Fibroblast of lung (primary cell): ENCODE measurements at places on chromosomes 2 and 18. TPM values are rescaled to one million over a fixed set of nuclear protein-coding genes. Genes with fewer than 3 reads are reported as not detected.

Gene CDH19
- not detected in 2 replicates for total RNA-seq

Gene CXCR2
- total RNA-seq: not detected in 2 replicates

DNA sequence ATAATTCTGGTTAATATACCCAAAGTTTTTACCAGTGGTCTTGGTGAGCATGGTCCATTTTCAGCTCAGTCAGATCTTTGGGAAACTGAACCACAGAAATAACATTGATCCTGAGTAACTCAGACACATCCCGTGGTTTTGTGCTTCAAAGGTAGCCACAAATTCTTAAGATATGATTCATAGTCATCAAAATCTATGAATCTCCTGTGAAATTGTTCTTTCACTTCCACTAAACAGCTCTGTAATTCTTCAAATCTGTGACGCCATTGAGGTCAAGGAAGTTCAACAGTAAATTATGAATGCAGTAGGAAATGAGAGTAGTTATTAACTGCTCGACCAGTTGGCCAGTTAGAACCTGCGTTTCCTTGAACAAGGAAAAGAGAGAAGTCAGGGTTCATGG is 147.3 kb downstream of the IRS1 start:
- no peak overlapping the region for H3K4me3 ChIP-seq
- H3K36me3 ChIP-seq: no peaks in the 10 kb centered on the region
- DNase-seq: peak; percentile 95

GRCh38 chr2:229340086-229340760 is 69.1 kb upstream of the PID1 start:
- no peak overlapping the region for H3K4me3 ChIP-seq
- H3K27me3 ChIP-seq: no peaks in the 10 kb centered on the region
- peak overlapping the region; percentile 39 for H3K27ac ChIP-seq

DNA sequence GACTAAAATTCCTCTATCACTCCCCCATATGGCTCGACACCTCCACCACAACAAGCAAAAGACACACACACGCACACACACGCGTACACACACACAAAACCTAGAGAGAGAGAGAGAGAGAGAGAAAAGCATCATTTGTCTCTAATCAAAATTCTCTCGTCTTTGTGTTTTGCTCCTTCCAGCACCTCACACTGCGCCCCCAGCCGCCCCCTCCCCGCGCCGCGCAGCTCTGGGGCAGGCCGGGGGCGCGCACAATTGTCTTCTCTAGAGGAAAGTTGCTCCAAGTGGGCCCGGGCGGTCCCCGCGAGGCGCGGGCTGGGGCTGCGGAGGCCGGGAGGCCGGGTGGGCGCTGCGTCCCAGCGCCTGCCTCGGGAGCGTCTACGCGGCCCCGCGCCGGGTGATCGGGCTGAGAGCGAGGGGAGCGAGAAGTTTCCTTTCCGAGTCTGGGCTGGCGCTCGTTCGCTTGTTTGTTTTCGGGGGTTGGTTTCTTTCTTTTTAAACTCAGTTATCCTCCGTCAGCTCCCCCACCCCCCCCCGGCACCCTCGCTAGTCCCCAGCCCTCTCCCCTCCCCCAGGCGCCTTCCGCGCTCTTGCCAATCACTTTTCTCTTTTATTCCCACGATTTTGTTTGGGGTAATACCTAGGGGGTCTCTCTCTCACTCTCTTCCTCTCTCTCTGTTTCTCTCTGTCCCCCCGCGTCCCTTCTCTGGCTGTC is 4.1 kb downstream of the ZEB2 start:
- DNase-seq: peak; percentile 75
- H3K36me3 ChIP-seq: no peaks in the 10 kb centered on the region
- H3K4me1 ChIP-seq: peaks cover 16% of the 10 kb centered on the region
- peak overlapping the region; percentile 96 for H3K27ac ChIP-seq
- H3K27me3 ChIP-seq: no peaks in the 10 kb centered on the region
- peak overlapping the region; percentile 79 for H3K4me3 ChIP-seq

GRCh38 chr2:43461453-43462073 is 134.3 kb downstream of the THADA start:
- DNase-seq: no peak
- peaks cover 12% of the 10 kb centered on the region for H3K4me1 ChIP-seq
- H3K36me3 ChIP-seq: no peaks in the 10 kb centered on the region
- H3K27me3 ChIP-seq: no peaks in the 10 kb centered on the region
- H3K27ac ChIP-seq: no peak overlapping the region
- no peak overlapping the region for H3K4me3 ChIP-seq

DNA sequence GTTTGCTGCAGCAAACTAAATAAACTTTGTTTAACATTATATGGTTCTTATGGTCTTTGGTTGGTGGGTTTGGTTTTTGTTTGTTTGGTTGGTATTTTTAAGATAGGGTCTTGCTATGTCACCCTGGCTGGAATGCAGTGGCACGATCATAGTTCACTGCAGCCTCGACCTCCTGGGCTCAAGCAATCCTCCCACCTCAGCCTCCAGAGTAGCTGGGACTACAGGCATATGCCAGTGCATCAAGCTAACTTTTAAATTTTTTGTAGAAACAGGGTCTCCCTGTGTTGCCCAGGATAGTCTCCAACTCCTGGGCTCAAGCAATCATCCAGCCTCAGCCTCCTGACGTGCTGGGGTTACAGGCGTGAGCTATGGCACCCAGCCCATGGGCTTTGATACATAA is 7.1 kb upstream of the RPRD1A start:
- no peak overlapping the region for H3K4me3 ChIP-seq
- H3K27me3 ChIP-seq: no peaks in the 10 kb centered on the region
- no peaks in the 10 kb centered on the region for H3K36me3 ChIP-seq
- H3K27ac ChIP-seq: no peak overlapping the region
- DNase-seq: no peak

GRCh38 chr2:55022476-55022875 is 27.8 kb downstream of the RTN4 start:
- H3K4me3 ChIP-seq: no peak overlapping the region
- H3K27ac ChIP-seq: no peak overlapping the region
- no peaks in the 10 kb centered on the region for H3K36me3 ChIP-seq
- no peaks in the 10 kb centered on the region for H3K27me3 ChIP-seq
- peaks cover 4% of the 10 kb centered on the region for H3K4me1 ChIP-seq
- no peak for DNase-seq
